ENCODE measurements at places on chromosomes 2 and 18.
A peak's percentile ranks its signal among the peaks of the same experiment; 100 is the strongest.

DNA sequence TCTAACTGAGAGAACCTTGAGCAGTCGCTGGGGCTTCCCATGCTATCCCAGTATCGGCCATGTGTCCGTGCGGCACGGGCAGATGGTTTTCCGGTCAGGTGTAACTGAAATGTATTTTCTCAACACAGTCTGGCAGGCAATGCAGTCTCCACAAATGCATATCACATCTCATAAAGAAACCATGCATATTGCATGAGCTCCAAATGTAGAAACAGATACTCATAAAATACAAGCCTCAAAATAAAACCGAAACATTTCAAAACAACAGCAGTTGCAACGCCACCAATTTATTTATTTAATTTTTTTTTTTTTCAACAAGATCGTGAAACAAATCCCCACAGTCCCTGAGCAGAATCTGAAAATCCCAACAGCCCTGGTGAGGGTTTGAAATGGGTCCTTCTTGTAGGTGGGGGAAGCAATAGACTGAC, 299.4 kb downstream of the LPIN1 start:
- no peak for DNase-seq

- no peak for DNase-seq
Observed at GRCh38 chr2:218223046-218223445, 6.1 kb downstream of the ARPC2 start.

DNA sequence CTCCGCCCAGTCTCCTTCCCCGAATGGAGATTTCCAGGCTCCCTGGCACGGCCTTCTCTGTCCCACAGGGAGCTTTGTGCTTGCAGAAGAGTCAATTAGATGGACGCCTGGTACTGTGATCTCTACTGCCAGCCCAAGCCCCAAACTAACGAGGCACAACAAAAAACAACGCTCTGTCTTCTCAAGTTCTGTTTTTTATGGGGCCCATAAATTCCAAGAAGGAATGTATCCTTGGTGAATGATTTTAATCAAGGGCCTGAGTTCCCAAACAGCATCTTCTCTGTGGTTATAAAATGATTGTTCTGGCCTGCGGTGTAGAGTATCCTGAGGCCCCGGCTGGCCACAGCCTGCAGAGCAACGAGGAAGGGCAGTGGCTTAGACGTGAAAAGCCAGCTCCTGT, 219.5 kb downstream of the CLIP4 start:
- no peak for DNase-seq

GRCh38 chr2:98541906-98542305, 66.4 kb downstream of the COA5 start:
- no peak for DNase-seq

GRCh38 chr2:164535280-164536025, 85.8 kb downstream of the GRB14 start:
- DNase-seq: no peak

GRCh38 chr18:36196238-36196995, 9.1 kb downstream of the MOCOS start:
- DNase-seq: no peak

- no peak for DNase-seq
Observed at GRCh38 chr2:240147911-240148587, 7.6 kb upstream of the OTOS start.

GRCh38 chr2:15665067-15665942, 73.6 kb downstream of the DDX1 start:
- no peak for DNase-seq

- peak; percentile 22 for DNase-seq
Observed at GRCh38 chr2:207784898-207785297, 15.2 kb upstream of the FZD5 start.

DNA sequence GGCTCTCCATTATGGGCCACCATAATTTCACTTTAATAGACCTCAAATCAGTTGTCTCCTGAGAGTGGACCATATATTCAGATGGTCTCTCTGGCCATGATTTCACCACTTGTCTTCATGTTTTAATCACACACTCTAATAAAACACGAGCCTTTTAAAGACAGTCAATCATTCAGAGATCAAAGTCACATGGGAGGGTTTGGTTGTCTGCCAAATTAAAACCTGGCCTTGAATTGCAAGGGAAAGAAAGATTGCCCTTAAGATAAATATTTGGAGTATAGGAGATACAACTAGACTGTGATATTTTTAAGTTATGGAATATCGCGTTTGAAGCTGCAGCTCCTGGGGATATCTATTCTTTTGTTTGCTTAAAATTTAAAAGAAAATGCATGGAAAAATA, 377.8 kb upstream of the DDX18 start:
- peak; percentile 34 for DNase-seq

DNA sequence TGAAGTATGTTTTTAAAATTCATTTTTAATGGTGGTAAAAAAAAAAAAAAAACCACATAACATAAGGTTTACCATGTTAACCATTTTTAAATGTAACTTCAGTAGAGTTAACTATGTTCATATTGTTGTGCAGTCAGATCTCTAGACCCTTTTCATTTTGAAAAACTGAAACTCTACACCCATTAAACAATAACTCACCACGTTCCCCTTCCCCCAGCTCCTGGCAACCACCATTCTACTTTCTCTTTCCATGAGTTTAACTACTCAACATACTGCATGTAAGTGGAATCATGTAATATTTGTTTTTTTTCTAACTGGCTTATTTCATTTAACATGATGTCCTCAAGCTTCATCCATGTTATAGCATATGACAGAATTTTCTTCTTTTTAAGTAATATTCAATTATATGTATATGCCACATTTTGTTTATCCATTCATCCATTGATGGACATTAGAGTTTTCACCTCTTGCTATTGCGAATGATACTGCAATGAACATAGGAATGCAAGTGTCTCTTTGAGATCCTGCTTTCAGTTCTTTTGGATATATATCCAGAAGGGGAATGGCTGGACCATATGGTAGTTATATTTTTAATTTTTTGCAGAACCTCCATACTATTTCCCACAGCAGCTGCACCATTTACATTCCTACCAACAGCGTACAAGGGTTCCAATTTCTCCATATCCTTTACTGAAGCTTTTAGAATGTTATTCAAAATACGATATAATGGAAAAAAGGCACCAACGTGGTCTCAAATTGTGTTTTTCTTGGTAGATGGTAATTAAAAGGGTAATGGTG, 91.0 kb downstream of the SPTBN1 start:
- no peak for DNase-seq

- DNase-seq: no peak
Observed at GRCh38 chr2:26709323-26710110, 17.0 kb downstream of the KCNK3 start.

- DNase-seq: no peak
Observed at GRCh38 chr2:213232649-213233437, 51.4 kb upstream of the SPAG16 start.

GRCh38 chr2:173044686-173045085, 31.0 kb upstream of the MAP3K20 start:
- DNase-seq: no peak

- no peak for DNase-seq
Observed at GRCh38 chr2:127233710-127234109, 13.6 kb upstream of the CYP27C1 start.

Measured in mucosa of gallbladder (tissue), 1 donor.